Stimulated activated CD4-positive, alpha-beta T cell treated with anti-CD3 and anti-CD28 coated beads, TNF-alpha, amount 100 ng/mL, for 4 hours (primary cell): ENCODE measurements at places on chromosomes 4 and X.

DNA sequence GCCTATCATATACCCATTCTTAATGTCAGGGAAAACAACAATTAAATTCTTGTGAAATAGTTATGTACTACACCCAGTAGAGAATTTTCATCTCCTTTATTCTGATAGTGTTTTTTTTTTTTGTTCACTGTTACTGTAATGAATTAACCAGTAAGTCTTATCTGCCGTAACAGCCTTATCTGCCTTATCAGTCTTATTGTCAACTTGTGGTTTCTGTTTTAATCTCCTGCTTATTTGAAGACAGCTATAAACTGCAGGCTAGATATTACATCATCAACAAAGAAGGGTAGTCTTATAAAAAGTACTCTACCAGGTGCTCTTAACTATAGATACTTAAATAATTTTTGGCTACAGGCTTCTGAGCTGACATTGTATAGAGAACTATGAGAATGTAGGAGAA is 79.5 kb downstream of the MAGEB5 start:
- no peak for DNase-seq

DNA sequence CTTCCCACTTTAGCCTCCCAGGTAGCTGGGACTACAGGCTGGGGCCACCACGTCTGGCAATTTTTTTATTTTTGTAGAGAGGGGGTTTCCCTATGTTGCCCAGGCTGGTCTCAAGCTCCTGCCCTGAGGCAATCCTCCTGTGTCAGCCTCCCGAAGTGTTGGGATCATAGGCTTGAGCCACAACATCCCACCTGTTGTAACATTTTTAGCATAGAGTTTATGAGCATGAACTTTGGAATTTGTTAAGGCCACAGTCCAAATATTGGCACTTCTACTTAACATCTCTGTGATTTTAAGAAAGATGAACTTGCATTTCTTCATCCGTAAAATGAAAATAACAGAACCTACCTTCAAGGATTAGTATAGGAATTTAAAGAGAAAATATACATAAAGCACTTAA is 445.6 kb downstream of the IQCM start:
- no peak for DNase-seq

- no peak for DNase-seq
Observed at GRCh38 chrX:98956014-98956413, 1454.1 kb downstream of the PCDH19 start.

- DNase-seq: no peak
Observed at GRCh38 chr4:105963461-105964400, 68.5 kb downstream of the NPNT start.
